WERI-Rb-1 (cell line): ENCODE measurements at places on chromosomes 16 and 17.

DNA sequence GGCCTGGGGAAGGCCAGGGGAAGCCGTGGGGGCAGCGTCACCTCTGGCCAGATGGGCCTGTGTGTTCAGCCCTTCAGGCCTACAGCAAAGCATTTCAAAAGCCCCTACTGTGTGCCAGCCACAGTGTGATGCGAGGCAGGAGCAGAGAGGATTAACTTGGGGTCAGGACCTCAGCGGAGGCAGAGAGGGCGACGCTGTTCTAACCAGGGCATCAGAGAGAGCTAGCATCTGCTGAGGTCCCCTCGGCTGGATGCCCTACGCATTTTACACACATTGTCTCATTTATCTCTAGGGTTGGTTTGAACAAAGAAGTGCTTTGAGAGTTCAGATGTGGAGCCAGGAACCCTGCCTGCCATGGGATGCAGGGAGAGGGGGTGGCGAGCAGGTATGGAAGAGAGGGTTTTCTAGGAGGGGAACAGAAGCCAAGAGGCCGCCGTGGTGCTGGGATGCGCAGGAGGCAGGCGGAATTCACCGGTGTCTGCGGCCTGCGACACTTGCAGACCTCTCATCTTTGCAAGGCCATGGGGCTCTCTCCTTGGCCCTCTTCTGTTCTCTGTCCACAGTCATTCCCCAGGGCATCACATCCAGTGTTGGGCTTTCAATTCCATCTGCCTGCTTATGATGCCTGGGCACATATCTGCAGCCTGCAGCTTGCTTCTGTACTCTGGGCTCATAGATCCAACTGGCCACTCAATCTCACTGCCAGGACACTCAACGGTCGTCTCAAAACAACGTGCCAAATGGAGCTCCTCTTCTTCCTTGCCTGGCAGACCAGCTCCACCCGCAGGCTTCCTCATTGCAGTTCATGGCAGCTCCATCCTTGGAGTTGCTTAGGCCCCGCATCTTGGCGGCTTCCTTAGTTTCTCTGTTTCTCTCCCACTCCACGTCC is 8.1 kb upstream of the NKD1 start:
- DNase-seq = peak; percentile 47

- no peak for DNase-seq
Measured at GRCh38 chr17:71527311-71527710, 593.5 kb upstream of the SOX9 start.

- DNase-seq = no peak
Measured at GRCh38 chr16:69348222-69348621, 3.4 kb downstream of the TMED6 start.

- no peak for DNase-seq
Measured at GRCh38 chr17:80698297-80698696, 153.7 kb downstream of the RPTOR start.

- no peak for DNase-seq
Measured at GRCh38 chr17:66414561-66415175, 112.3 kb downstream of the PRKCA start.

- DNase-seq = no peak
Measured at GRCh38 chr17:49438436-49439278, 24.0 kb upstream of the PHB1 start.

GRCh38 chr16:46855389-46855788 is 24.4 kb upstream of the C16orf87 start:
- no peak for DNase-seq

GRCh38 chr17:37774504-37774903 is 29.6 kb upstream of the HNF1B start:
- no peak for DNase-seq

DNA sequence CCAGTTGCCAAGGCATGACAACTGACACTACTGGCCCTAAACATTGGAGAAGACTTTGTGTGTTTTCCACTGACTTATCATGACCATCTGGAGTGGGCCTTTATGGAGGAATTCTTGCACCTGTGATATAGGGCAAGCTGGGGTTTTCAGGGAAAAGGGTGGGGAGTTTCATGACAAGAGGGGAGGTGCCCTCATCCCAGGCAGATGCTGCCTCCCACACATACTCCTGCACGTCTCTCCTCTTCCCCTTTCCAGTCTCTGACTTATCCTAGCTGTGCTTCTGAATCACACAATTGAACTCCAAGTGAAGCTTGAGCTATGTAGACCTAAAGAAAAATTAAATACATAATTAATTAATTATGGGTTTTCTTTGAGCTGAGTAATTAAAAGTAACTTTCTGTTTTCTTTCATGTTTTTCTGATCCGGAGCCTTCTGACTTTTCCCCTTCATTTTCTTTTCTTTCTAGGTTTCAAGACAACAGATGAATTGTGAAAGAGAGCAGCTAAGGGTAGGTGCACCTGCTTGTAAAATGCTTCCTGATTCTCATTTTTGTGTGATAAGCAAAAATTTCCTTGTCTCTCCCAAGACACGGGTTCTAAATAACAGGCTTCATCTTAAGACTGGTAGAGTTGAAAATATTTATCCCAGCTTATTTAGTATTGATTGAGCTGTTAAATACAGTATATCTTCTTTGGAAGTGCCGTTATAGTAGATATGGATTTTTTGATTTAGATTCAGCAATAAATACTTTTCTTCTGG is 280.9 kb upstream of the RBFOX1 start:
- no peak for DNase-seq

GRCh38 chr16:80468029-80468428 is 72.8 kb upstream of the DYNLRB2 start:
- DNase-seq = no peak

- no peak for DNase-seq
Measured at GRCh38 chr17:2395258-2396181, 5.3 kb downstream of the MNT start.

- no peak for DNase-seq
Measured at GRCh38 chr16:88810166-88810911, 1.4 kb downstream of the APRT start.

GRCh38 chr17:4602041-4602440 is 17.7 kb downstream of the SMTNL2 start:
- DNase-seq = no peak

GRCh38 chr16:73311857-73312723 is 264.2 kb upstream of the ZFHX3 start:
- no peak for DNase-seq

DNA sequence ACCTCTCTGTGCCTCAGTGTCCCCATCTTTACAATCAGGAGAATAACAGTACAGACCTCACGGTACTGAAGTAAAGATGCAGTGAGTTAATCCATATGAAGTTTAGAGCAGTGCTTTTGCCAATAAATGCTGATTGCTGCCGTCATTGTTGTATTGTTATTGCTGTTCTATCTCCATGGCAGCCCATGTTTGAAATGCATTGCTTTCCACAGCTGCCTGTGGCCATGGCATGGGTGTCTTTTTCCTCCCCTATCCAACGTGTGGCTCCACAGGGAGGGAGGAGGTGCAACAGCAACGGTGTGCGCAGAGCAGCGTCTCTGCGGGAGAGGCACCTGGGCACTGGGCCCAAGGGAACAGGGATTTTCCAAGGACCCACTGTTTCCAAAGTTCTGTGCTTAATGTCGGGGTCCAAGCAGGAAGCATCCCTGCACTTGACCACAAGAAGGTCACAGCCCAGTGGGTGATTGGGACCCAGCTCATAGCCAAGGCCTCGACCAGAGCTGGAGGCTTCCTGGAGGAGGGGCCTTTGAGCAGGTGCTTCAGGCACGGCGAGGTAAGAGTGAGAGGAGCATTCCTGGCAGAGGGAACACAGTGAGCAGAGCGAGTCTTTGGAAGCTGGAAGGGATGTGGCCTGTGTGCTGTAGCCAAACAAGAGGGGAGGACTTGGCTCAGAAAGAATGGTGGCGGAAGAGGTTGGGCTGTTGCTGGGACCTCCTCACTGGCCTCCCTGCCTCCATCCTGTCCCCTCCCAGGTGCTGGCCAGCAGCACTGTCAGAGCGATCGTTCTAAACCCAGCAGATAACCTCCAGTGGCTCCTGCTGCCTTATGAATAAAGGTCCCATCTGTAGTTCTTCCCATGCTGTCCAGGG is 3.9 kb downstream of the RAI1 start:
- no peak for DNase-seq

DNA sequence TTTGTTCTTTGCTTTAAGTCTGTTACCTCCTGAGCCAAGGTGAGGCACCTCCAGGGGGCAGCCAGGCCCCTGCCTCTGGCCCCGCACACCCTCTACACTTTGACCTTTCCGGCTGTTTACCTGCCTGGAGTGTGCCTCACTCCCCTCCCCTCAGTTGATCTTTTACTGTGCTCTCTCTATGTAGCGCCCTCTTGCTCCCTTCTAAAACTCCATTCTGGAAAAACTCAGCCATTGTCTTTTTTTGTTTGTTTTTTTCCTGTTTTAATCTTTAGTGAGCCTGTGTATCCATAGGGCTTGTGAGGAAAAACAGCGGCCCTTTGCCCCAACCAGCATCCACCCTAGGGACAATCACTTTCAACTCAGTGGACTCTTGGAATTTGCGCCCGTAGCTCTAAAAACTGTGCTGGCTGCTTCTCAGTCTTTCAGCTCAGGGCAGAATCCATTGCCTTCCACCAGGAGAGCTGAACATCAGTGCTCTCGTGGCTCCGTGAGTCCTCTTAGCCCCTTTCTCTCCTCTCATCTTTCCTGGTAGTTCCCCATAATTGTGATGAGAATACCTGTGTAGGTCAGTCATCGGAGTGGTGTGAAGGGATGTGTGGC is 4.3 kb downstream of the AMDHD2 start:
- DNase-seq = no peak

DNA sequence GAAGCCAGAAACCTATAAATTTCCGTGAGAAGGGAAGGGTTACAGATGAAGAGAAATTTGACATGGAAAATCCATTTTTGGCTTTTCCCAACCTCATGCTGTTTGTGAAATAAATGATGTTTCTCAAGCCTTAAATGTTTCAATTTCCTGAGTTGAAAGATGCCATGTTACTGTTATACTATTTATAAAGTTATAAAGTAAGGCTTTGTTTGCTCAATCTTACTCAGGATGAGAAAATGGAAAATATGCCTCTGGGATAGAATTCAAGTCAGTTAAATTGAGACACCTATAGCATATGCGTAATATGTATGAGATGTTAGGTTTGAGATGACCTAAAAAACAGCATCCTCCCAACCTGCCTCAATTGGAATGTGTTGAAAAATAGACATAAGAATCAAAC is 19.9 kb upstream of the FAM20A start:
- DNase-seq = no peak

GRCh38 chr16:11232852-11233726 is 22.9 kb downstream of the SOCS1 start:
- DNase-seq = no peak

- DNase-seq = no peak
Measured at GRCh38 chr16:53872248-53873221, 168.6 kb downstream of the FTO start.

GRCh38 chr17:64938925-64939474 is 19.7 kb upstream of the LRRC37A3 start:
- DNase-seq = peak; percentile 67

DNA sequence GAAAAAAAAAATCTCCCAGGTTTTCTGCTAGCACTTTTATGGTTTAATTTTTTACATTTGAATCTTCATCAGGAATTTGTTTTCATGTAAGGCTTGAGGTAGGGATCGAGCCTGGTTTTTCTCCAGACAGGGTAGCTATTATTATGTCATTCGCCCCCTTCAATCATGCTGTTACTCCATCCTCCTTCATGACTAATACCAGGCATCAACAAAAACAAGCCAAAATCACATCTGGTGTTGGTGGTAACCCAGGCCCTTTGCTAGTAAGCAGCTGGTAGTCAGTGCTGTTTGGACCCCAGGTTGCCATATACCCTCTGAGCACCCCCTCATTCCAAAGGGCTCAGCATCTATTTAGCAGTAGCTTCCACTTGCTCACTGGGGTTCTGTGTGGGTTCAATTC is 29.5 kb downstream of the DRC3 start:
- no peak for DNase-seq

DNA sequence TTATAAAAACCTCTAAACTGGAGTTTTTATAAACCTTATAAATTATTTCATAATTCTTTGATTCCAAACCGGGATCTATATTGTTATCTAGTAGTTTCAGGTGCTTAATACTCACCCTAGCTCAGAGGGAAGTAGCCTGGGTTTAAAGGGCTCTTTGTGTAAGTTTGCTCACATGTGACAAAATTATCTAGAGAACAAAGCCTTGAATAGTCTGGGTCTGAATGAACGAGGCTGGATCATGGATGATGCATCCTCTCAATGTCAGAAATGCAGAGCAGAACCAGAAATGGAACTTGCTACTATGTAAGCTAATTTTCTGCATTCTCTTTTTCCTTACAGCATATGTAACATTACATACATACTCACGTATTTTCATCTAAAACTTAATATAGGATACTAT is 103.9 kb upstream of the NETO2 start:
- no peak for DNase-seq

DNA sequence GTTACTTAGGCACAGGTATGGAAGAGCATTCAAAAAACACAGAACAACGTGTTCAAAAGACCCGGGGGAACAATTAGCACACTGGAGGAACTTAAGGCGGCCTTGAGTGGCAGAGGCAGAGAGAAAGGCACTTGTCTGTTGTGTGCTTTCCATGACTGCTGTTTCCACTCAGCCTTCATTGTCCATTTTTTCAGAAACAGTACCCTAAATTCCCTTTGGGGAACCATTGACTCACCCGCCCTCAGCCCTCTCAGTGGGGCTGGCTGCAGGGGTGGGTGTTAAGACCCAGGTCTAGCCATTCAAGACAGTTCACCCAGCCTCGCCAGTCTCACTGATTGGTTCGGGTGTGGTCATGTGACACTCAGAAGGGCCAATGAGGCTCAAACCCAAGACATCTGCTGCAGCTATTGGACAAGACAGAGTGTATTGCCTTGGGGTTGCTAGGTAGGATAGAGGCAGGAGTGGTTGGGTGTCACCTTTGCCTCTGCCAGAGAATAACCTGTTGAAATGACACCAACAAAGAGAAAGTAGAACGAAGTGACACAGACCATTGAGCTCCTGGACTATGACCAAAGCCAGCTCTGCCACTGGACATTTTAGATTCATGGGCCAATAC is 19.6 kb upstream of the CEP20 start:
- peak; percentile 60 for DNase-seq

DNA sequence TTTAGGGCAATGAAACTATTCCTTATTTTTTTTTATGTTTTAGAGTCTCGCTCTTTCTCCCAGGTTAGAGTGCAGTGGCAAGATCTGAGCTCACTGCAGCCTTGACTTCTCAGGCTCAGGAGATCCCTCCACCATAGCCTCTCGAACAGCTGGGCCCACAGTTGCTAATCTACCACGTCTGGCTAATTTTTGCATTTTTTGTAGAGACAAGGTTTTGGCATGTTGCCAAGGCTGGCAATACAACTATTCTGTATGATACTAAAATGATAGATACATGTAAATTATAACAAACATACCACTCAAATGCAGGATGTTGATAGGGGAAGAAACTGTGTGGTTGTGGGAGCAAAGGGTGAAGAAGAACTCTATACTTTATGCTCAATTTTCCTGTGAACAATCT is 401.3 kb downstream of the ZFHX3 start:
- no peak for DNase-seq
